EL (cell line): ENCODE measurements at places on chromosomes 6 and 20.

- no peak for DNase-seq
Observed at GRCh38 chr6:107667790-107668189, 156.3 kb downstream of the SCML4 start.

DNA sequence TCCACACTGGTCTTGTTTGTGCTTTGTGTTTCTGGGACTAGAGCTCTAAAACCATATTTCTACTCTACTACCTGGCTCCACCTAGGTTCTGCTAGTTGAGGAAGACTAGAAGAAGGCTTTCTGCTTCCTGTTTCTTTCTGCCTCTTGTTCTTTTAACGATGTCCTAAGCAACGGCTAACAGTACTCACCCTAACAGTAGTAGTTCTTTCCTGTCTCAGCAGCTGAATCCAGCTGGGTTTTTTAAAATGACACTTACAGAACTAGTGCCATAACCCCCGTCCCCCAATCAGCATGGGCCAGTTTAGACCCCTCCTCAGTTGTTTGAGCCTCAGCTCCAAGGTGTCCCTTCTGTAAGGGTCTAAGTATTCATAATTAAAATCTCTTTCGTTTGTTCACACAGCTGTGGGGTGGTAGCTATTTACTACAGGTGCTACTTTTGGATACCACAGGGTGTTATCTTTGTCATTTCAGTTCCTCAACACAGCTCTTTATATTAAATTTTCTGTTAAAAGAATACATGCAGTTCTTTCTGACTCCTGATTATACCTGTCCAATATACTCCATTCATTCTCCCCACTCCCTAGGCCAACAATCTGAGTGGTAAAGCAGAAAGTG is 790.2 kb downstream of the DHX35 start:
- no peak for DNase-seq

- no peak for DNase-seq
Observed at GRCh38 chr20:11849270-11849915, 68.3 kb upstream of the BTBD3 start.

DNA sequence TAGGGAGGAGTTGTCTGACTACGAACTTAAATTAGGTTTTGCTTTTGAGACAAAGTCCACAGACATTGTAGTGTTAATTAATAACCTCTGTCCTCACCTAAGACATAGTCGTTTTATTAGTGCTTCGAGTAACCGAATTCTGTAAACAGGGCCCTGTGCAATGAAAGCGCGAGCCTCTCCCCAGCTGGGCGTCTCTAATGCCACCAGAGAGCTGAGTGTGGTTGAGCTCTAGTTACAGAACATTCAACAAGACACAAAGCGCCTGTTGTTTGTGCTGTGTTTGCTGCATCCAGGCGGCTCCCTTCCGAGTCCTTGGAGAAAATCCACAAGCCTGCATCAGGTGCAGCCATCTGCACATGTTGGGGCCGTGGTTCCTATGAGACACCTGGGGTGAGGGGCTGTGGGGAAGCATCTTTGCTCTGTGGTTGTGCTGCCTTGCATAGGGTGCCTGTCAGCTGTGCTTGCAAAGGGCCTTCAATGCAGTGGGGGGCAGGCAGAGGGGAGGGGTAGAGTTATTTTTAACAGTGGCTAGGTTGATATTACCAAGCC is 63.9 kb downstream of the CD164 start:
- DNase-seq = no peak

DNA sequence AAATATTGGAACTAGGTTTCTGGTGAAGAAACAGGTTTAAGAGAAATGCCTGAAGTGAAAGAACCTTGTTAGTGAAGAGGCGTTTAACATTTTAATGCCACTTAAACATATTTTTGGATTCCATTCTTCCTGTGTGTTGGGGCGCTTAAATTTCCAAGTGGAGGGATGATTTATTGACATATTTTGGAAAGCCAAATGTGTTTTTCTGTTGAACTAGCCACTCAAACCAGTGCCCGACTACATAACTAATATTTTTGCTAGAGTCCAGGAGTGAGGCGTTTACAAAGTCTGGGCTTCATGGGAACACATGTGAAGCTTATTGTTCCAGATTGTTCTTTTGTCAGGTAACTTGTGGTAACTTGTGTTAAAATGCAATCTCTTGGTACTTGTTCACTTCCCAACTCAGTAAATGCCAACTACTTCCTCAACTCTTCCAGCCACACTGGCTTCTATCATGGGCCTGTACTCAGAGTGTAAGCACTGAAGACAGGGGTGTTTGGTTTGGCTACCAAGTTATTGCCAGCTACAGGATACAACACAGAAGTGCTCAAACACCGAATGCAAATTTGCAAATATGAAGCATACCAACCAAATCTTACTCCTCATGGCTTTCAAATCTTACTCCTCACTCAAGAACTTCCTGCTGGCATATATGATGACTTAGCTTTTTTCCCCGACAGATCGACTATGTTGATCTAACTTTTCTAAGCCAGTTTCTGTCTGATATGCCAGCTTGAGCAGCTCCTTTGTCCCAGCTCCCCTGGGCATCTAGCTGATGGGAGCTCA is 2.0 kb upstream of the ZNFX1 start:
- no peak for DNase-seq

DNA sequence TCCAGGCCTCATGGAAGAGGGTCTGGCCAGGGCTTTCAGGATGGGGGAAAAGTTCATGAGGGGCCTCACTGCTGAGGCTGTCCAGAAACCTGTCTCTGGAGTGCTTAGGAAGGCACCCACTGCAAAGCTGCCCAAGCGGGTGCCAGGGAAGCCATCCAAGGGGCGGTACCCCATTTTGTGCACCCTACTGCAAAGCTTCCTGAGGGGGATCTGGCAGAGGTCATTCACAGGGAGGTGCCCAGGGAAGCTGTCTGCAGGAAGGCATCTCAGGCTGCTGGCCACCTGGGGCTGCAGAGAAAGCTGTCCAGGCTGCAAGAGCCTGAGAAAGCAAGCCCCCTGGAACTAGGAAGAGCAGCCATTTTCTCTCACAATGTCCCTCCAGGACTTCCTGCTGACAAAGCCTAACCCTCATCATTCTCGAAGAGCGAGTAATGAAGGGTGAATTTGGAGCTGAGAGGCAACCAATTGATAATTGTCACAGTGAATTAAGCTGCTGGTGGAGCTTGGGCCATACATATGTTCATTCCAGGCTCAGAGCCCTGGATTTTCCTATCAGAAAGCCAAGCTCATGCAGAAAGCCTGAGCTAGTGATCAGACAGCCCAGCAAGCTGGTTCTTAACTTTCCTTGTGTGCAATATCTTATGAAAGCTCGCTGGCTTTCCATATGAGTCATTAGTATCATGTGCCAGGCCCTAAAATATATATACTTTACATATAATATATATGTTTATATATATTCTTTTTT is 62.2 kb upstream of the SLC22A16 start:
- no peak for DNase-seq

DNA sequence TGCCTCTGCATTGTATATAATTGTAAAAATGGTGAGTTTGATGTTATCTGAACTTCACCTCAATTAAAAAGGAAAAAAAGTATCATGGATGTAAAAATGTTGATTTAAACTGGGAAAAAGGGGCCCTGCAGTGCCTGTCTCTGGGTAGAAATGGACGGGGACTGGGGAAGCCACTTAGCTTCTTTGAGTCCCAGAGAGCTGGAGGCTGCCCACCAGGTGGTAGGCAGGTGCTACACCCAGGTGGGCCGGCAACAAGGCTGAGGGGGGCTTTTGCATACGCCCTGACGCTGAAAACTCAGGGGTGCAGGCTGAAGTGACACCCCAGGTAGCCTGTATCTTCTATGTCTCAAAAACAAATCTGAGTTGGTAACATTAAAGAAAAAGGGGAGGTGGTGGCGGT is 118.2 kb downstream of the SULF2 start:
- no peak for DNase-seq

GRCh38 chr20:41225091-41225490 is 87.7 kb downstream of the PLCG1 start:
- no peak for DNase-seq
